ENCODE measurements at places on chromosomes 13 and 19.

DNA sequence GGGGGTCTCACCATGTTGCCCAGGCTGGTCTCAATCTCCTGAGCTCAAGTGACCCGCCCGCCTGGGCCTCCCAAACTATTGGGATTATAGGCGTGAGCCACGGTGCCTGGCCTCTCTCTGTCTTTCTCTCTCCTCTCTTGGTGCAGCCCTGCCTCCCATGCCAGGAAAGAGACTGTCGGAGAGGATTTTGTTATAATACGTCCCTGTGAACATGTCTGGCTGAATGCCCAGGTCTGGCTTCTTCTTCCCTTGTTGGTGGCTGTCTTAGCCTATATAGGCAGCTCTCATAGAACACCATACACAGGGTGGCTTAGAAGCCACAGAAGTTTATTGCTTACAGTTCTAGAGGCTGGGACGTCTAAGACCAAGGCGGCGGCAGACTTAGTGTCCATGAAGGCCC is 46.4 kb downstream of the PEX11G start:
- DNase-seq, result no peak

DNA sequence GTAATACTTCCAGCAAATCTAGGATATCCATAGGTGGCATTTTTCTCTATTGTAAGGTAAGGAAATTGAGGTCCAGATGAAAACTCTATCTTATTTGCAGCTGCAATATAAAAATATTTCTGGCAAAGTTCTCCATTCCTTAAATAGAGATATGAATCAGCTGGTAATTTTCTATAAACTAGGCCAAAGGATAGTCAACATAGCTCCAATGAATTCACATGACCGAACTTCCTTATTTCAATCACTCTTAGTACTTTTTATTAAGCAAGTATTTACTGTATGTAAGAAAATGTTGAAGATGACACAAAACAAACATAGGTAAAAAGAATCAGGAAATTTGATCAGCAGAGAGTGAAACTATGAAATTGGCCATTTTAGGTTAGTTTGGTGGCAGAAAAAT is 13.0 kb upstream of the LCP1 start:
- DNase-seq, result no peak

- no peak for DNase-seq
Observed at GRCh38 chr19:38632476-38633213, 13.7 kb downstream of the EIF3K start.

GRCh38 chr19:32201636-32202051 is 143.8 kb upstream of the ZNF507 start:
- DNase-seq, result no peak

DNA sequence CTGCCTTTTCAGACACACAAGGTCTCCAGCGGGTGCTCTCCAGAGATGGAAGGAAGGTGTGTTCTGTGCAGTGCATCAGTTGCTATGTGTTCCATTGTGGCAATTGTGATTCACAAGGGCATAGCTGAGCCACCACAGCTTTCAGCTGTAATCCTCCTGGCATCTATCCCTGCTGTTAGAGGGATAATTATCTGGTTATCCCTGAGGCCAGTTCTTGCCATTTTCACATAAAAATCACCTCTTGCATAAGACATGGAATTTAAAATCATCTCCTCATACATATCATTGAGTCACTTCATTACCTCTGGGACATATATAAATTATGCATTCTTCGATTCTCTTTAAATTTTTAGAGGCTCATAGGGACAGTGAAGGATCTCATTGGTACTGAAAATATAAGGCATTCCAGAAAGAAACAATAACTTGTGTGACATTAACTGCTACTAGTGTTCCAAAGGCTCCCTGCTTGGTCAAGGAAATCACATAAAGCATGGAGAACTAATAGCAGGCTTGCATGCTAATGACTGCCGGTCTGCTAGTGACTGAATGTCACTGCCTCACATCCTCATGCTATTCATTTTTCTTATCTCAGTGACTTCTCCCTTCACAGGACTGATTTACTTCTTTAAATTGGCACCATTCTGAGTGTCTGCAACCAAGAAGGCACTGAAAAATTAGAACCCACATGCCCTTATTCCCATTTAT is 214.0 kb downstream of the ENOX1 start:
- no peak for DNase-seq

GRCh38 chr13:51230477-51231105 is 8.4 kb downstream of the FAM124A start:
- no peak for DNase-seq

Data from NCI-H510A (cell line).